Hepatic stellate cell (primary cell): ENCODE measurements at places on chromosomes 6 and 20.
A peak's percentile ranks its signal among the peaks of the same experiment; 100 is the strongest.

DNA sequence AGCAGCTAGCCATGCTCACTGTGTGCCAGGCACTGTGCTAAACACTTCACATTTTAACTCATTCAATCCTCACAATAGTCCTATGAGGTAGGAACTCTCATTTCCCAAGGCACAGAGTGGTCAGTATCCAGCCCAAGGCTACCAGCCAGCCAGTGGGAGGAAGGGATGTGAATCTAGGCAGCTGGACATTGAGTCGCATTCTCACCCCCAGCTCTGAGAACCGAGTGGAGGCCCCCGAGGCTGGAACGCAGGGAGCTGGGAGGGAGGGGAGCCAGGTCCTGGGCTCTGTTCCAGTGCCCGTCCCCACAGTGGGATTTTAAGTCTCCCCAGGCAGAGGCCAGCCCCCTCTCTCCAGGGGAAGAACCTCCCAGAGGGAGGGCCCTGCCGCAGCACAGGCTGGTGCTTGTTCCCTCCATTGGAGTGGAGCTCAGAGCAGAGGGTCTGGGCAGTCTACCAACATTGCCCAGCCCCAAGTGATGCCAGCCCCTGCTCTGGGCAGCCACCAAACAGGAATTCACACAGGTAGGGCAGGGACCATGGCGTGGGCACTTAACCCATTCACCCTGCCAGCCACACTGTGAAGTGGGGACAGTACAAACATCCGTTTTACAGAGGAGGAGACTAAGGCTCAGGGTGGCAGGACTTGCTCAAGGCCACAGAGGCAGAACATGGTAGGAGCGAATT is 131.3 kb downstream of the CEBPB start:
- DNase-seq = peak; percentile 51

DNA sequence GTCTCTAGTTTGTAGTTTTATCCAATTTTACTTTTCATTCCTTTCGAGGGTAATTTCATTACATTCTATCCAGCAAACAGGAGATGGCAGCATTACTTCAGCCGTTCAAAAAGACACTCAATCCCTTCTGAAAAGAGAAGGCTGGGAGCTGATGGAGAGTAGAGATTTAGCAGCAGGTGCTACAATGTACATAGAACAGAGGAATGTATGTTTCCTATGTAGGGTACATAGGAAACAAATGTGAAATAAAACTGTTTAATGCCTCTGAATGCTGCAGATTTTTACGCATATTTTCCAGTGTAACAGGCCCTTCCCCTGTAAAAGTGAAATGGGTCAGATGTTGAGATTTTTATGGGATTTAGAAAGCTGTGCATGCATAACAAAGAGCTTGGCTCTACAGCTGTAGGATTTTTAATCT is 16.0 kb downstream of the RPS12 start:
- no peak for DNase-seq

- DNase-seq = no peak
These were observed 197.3 kb upstream of the PROKR2 start for GRCh38 chr20:5513975-5514516.

GRCh38 chr6:55290736-55291135 is 36.5 kb upstream of the GFRAL start:
- DNase-seq = no peak

GRCh38 chr6:91081452-91082067 is 494.7 kb upstream of the MAP3K7 start:
- DNase-seq = peak; percentile 4

DNA sequence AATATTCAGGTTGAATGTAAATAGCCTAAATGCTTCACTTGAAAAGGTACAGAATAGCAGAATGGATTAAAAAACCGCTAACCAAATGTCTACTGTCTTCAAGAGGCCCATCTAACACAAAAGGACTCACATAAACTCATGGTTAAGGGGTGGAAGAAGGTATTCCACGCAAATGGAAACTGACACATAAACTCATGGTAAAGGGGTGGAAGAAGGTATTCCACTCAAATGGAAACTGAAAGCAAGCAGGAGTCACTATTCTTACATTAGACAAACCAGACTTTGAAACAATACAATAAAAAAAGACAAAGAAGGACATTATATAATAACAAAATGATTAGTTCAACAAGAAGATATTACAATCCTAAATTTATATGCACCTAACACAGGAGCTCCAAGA is 38.3 kb upstream of the PKIB start:
- no peak for DNase-seq

- DNase-seq = no peak
These were observed 22.5 kb upstream of the PTGIS start for GRCh38 chr20:49590163-49591017.
